GDM1 (cell line): ENCODE measurements at places on chromosomes 13 and 19.

DNA sequence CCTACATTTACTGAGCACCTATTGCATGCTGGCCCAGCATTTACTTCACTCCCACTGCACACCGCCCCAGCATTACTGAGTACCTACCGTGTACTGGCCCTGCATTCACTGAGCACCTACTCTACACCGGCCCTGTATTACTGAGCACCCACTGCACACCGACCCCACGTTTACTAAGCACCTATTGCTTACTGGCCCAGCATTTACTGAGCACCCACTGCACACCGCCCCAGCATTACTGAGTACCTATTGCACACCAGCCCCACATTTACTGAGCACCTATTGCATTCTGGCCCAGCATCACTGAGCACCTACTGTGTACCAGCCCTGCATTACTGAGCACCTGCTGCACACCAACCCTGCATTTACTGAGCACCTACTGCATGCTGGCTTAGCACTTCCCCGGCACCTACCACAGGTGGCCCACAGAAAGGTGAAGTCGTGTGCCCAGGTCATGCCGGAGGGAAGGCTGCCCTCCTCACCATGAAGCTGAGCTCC lies 6.9 kb downstream of the TPGS1 start:
- no peak for DNase-seq

- no peak for DNase-seq
Observed at GRCh38 chr19:5150902-5151741, 182.2 kb downstream of the KDM4B start.

DNA sequence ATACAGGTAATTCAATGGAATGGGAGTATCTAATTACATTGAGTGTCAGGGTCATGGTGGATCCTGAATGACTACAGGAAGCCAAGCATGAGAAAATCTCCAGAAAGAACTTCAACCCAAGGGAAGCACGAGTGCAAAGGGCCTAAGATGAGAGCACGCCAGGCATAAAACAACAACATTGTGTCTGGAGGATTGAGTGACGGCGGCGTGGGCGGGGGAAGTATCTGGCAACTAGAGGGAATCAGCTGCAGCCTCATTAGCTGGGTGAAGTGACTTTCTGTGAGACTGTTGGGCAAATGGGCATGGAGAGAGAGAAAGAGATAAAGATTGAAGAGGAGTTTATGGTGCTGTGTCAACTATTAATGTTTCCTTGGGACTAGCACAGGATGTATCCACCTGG lies 194.3 kb downstream of the GPC6 start:
- no peak for DNase-seq

DNA sequence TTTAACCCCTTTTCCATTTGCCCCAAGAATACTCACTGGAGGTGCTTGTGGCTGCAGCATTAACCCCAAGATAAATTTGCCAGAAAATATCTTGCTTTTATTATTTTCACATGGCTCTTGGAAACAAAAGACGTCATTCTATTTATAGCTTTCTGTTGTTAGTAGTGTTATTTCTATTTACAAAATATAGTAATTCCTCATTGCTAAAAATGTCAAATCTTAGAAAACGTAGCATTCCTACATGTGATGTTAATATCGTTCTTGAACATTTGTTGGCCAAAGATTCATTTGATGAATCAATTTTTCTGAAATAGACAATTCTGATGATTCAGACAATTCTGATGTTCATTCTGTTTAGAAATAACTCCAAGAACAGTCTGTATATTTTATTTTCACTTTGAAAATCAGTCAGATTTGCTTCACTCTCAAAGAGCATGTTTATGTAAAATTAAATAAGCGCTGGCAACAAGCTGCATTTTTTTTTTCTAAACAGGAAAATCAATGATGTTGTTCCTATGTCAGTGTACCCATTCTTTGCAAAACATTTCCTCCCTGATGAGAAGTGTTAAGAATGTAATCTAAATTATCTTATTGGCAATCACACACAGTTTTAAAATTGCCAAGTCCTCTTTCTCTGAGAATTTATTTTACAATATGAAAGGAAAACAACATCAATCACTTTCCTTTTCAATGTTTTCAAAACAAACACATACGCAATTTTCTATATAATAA lies 334.0 kb downstream of the KCTD12 start:
- DNase-seq: no peak

- no peak for DNase-seq
Observed at GRCh38 chr13:30032263-30032662, 181.8 kb upstream of the UBL3 start.

- no peak for DNase-seq
Observed at GRCh38 chr19:7007859-7008258, 13.4 kb downstream of the MBD3L2B start.

DNA sequence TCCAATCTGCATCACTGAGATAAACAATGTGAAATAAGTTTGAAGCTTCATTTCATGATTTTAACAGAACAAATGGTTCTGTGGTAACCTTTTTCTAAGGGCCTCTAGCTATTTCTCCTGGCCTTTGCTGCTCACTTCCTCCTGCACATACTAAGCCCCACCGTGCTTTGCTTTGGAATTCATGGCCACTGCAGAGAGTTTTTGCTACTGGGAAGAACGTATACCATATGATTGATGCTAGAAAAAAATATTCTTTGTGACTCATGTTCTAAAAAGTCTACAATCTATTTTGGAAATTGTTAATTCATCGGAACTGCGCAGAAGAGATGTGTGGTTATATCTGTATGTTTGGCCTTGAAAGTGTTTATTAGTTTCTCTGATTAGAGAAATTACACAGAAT lies 747.3 kb downstream of the PCDH9 start:
- no peak for DNase-seq

DNA sequence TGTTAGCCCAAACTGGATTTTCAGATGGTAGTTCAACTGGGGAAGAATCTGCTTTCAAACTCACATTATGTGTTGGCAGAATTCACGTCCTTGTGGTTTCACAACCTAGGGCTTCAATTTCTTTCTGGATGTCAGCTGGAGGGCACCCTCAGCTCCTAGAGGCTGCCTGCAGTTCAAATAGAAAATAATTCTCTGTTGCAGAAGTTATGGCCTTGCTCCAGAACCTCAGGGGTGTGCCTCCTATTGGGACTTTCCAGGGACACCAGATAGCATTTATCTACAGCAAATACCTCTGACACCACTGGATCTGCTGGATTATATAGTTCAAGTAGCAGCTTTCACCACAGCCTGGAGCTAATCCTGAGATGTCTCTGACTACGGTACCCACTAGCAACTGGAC lies 11.8 kb upstream of the RB1 start:
- DNase-seq: no peak

DNA sequence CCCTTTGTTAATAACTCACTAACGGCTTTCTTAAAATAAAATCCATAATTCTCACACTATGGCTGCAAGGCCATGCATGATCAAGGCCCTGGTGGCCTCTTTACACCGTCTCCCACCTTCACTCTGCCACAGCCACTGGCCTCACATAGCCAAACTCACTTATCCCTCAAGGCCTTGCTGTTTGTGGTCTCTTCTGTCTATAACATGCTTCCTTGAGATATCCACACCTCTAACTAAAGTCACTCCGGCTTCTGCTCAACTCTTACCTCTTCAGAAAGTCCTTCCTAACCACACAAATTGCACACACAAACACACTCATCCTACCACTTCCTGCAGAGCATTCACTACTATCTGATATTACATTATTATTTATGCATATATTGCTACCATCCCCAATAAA lies 262.5 kb downstream of the DIAPH3 start:
- no peak for DNase-seq

GRCh38 chr13:69199664-69200063 lies 908.0 kb upstream of the ATXN8OS start:
- DNase-seq: no peak

GRCh38 chr19:40224342-40225150 lies 1.9 kb downstream of the CCNP start:
- no peak for DNase-seq

GRCh38 chr13:35460061-35460460 lies 16.4 kb downstream of the MAB21L1 start:
- no peak for DNase-seq

DNA sequence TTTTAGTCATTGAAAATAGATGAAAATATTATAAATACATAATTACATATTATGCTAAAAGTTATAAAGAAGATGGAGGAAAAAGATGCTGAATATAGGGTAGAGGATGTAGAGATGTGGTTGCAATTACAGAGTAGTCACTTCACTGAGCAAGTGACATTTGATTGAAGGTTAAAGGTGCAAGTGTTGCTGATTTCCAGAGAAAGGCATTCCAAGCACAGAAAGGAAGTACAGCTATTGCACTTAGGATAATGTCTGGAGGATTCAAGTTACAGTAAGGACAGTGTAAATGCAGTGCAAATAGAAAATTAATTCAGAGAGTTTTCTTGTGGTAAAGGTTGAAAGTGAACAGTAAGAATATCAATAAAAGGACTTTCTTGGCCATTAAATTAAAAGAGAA lies 1721.8 kb downstream of the PCDH9 start:
- no peak for DNase-seq
